ENCODE measurements at places on chromosomes 7 and 10. TPM values are rescaled to one million over a fixed set of nuclear protein-coding genes. Genes with fewer than 3 reads are reported as not detected.

Gene IGFBP1
- 0.16 TPM for polyA plus RNA-seq

Gene TAS2R4
- 1.3 TPM for polyA plus RNA-seq

Gene GPR15LG
- not detected for polyA plus RNA-seq

Gene OR9A2
- not detected for polyA plus RNA-seq

Gene PRXL2A
- 88.8 TPM for polyA plus RNA-seq

Gene ASZ1
- polyA plus RNA-seq: not detected

Gene ZNF503
- polyA plus RNA-seq: 10.8 TPM

Gene CPEB3
- polyA plus RNA-seq: 3.7 TPM

Gene SVOPL
- polyA plus RNA-seq: not detected

Gene TRIM50
- 0.67 TPM for polyA plus RNA-seq

Gene FOXP2
- polyA plus RNA-seq: 10.3 TPM

Gene SPDYE2
- polyA plus RNA-seq: 7.4 TPM

Gene C7orf33
- polyA plus RNA-seq: 1.1 TPM

Gene GJD4
- 4.2 TPM for polyA plus RNA-seq

Gene OR6V1
- polyA plus RNA-seq: not detected

Gene CC2D2B
- 1.5 TPM for polyA plus RNA-seq

Gene SORCS3
- polyA plus RNA-seq: not detected

Gene CFTR
- polyA plus RNA-seq: 0.43 TPM

Gene MUC3A
- polyA plus RNA-seq: 0.10 TPM

Gene HYAL4
- 0.05 TPM for polyA plus RNA-seq

Gene TEX47
- not detected for polyA plus RNA-seq

Measured in forelimb muscle (tissue), 1 donor.